ENCODE measurements at places on chromosomes 11 and 22.
A peak's percentile ranks its signal among the peaks of the same experiment; 100 is the strongest.

DNA sequence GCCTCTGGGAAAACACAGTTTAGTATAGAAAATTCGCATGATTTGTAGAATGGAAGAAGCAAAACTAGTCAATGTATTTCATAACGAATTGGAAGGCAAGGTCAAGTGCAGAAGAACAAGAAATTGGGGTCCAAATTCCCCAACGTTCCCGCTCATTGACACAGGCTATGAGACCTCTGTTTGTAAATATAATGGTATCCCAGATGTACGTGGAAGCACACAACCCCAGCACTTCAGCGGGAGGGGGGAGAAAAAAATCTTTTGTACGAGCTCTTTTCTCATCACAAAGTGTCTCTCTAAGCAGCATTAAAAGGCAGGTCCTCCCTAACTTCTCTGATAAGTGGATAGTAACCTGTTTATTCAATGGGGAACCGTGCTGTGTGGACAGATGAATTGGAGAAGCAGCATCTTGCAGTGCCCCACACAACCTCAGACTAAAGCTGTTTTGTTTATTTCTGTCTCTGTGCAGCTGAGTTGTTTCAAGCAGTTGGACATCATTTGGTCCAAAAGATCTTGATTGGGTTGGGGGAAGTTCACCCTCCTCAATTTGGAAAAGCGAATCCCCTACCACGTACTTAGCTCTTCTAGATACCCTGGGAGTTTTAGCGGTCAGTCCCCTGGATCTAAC, 1.1 kb upstream of the GAB2 start:
- no peak for DNase-seq

DNA sequence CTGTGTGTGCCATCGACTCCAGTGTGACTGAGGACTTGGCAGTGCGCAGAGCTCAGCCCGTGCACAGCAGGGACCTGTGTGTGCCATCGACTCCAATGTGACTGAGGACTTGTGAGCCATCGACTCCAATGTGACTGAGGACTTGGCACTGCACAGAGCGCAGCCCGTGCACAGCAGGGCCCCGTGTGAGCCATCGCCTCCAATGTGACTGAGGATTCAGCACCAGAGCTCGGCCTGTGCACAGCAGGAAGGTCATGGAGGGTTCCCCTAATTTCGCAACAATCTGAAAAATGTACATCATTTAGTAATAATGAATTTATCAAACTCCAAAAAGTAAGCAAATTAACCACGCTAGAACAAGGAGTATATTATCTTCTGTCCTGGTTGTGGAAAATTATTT, 348.3 kb upstream of the B3GAT1 start:
- DNase-seq = no peak

GRCh38 chr11:112539741-112540140, 279.1 kb upstream of the PLET1 start:
- no peak for DNase-seq

- peak; percentile 69 for DNase-seq
Measured at GRCh38 chr11:65219930-65220213, 38.1 kb downstream of the CAPN1 start.

- no peak for DNase-seq
Measured at GRCh38 chr22:23836692-23837495, 1.9 kb downstream of the DERL3 start.

DNA sequence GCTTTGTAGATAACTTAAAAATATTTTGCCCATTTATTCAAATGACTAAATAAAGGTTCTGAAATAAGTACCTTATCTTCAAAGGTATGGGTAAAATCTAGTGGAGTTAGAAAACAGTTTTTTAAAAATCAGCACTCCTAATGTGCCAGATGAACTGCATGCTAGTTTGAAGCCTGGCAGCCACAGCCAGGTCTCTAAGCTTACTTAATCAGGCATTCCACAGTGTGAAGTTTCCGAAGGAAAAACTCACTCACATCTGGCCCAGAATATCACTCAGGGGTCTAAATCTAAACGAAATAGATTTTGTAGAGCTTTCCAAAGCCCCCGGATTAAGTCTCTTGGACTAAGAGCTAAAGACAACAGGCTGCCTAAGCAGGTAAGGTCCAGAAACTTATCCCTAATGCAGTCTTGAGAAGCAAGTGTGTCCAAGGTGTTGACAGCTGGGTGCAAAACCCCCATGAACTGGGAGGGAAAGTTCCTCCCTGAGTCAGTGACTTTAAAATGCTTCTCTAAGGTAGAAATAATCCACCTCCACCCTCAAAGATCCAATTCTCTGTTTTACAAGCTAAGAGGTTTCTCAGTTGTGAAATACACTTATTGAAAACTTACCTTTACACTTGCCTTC, 157.6 kb downstream of the FCHSD2 start:
- no peak for DNase-seq

GRCh38 chr11:71240061-71240690, 12.2 kb downstream of the SHANK2 start:
- DNase-seq = no peak

GRCh38 chr22:20319745-20320658, at the start of gene DGCR6L:
Gene DGCR6L (minus strand): TSS chr22:20320060. CDS start chr22:20319988, 72 bp downstream.
- DNase-seq = peak; percentile 98

DNA sequence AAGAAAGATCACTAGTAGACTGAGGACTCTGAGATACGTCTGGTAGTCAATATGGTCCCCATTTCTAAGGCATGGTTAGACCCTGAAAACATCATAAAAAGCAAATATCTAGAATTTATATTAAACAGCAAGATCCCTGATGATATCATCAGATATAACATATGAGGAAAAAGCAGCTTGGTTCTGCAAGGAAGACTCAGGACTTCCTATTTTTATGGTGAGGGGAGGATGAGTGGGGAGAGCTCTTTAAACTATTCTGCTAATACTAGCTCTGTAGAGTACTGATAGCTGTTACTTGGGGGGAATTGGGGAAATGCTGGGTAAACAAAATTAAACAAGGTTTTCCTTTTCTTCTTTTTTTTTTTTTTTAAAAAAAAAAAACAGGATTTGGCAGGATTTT, 235.8 kb downstream of the SWAP70 start:
- DNase-seq = no peak

GRCh38 chr22:38431266-38432010, 23.6 kb downstream of the KCNJ4 start:
- DNase-seq = no peak

- no peak for DNase-seq
Measured at GRCh38 chr22:23104187-23104971, 34.1 kb downstream of the GNAZ start.

DNA sequence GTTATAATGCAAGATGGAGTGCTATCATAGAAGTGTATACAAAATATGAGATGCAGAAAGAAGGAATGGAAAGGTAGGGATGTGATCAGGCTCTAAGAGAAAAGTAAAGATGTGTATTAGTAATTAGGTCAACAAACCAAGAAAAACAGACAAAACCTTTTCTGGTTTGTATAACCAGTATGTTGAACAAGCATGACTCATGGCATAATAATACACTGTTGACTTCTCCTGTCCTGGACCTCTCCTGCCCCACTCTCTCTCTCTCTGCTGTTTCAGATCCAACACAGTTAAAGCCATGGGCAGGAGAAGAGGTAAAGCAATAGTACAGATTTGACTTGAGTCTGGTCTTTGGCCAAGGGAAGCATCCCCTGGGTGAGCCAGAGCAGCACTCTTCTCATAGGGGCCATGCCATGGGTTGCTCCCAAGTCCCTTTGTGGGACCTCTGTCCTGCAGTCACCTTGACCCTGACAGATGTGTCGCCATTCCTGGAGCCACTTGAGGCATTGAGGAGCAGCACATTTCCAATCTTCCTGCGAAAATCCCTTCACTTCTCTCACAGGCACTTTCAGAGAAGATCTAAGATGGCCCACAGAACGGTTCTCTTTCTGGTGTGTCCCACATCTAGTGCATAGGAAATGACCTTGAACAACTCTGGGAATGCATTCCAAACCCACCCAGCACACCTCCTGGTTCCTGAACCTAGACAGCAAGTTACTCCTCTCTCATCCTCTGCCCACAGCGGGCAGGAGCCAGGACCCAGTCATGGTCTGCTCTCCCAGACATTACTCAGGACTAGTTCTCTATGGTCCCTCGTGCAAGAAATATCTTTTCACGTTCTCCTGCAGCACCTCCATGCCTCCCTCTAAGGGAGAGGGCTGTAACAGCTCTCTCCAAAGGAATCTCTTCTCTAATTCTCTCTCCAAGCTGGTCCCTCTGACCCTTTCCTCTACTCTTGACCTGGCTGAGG, 58.2 kb upstream of the PRSS23 start:
- peak; percentile 70 for DNase-seq

GRCh38 chr22:47293368-47294221, 531.1 kb downstream of the TBC1D22A start:
- no peak for DNase-seq

GRCh38 chr11:34330653-34331052, 27.2 kb downstream of the ABTB2 start:
- DNase-seq = no peak

GRCh38 chr11:44785856-44786607, 59.3 kb downstream of the TSPAN18 start:
- DNase-seq = no peak

DNA sequence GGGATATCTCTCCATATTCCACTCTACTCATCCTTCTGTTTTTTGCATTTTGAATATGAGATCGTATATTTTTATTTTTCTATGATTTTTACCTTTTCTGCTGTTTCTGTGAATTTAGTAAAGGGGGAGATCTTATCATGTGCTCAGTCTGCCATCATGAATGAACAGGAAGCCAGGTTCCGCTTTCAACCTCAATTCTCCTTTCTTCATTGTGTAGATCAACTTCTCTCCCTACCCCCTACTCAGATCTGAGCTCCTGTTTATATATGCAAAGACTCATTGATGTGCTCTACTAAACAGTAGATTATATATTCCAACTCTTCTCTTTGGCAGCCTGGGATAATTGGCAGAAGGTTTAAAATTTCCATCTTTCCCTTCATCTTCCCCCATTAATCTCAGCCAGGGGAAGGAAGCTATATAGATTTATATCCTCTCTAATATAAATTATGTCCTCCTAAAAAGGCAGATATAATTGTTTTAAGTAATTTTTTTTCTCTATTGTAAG, 336.7 kb upstream of the PLET1 start:
- DNase-seq = no peak

DNA sequence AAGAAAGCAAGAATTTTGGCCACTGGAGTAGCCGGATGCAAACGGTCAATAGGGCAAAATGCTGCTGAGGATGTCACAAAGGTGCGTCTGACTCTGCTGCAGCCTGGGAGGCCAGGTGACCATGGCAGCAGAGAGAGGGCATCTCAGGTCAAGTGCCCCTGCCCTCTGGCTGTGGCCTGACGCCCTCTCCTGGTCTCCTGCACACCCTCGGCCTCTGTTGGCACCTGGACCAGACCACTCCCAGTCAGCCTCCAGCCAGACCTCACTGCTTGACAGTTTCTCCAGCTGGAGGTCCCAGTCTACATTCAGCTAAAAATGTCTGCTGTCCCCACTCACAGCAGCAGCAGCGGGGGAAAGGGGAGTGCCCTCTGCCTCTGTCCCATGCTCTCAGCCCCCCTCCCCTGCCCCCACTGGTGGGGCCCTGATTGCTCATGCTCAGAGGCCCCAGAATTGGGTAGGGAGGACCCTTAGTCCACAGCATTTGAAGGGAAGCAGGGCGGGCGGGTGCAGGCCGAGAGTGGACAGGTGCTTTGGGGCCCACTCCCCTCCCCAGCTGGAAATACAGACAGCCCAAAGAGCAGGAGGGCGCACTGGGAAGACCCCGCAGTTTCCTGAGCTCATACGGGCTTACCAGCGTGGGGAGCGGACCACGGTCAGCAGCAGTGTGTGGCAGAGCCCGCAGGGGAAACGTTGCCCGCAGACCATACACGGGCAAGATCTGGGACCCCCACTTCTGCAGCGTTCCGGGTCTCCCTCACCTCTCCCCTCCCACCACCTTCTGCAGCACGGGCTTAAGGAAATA, 1.6 kb upstream of the BRSK2 start:
- DNase-seq = no peak

- peak; percentile 70 for DNase-seq
Measured at GRCh38 chr11:101706541-101706940, 122.7 kb upstream of the TRPC6 start.

DNA sequence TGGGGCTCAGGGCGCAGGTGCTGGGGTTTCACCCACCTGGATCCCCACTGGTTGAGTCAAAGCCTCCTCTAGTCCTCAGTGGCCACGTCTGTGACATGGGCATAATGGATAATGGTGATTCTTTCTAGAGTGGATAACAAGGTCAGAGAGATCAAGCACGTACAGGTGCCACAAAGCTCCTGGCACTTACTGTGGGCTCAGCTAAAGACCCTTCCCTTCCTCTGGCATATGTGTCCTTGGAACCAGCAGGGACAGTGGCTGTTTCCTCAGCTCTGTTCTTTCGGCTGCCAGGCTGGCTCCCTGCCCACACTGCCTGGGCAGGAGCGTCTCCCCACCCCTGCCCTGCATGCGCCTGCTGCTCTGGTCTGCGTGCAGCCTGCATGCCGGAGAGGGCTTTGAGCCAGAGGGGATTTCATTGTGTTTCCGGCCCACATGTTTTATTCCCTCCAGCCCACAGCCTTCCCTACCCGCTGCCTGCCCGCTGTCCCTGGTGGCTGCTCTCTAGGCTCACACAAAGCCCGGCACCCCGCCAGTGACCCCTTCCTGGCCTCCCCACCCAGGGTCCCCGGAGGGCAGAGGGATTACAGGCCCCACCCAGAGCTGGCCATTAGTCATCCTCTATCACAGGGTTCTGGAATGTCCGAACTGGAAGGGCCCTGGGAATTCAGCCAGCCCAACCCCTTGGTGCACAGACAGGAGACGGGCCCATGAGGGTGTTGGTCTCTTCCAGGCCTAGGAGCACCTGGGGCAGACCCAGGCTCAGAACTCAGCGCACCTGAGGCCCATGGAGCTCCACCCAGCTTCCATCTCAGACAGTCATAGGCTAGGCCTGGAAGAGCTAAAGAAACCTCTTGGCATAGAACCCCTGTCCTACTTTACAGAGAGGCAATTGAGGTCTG, 55.3 kb upstream of the GCAT start:
- DNase-seq = peak; percentile 99

DNA sequence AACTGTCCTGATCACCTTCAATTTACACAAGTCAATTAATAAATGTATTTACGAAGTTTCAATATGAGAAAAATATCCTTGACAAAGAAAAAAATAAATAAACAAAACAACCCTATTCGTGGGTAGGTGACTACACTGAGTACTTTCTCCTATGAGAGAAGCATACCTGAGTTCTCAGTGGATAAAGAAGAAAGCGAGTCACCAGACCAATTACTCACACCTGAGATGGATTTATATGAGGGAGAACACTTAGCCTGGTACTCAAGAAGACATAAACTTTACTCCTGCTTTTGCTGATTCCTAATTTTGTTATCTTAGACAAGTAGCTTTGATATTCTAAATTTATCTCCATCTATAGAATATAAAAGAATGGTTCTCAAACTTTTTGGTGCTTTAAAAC, 735.2 kb upstream of the ANO3 start:
- no peak for DNase-seq
